Caco-2 (cell line): ENCODE measurements at places on chromosomes 1 and 21.

DNA sequence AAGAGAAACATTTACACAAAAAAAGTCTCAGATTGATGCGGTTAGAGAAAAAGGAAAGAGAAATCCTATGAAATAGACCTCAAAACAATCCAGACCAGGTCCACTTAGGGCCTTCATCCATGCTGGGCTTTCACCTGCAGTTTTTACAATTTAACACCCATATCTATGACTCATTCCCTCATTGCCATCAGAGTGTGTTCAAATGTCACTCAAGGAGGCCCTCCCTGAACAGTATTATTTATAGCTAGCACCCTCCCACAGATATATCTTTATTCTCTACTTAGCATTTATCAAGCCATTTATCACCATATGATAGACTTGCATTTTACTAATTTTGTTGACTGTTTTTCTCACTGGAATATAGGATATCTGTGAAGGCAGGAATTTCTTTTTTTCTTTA, 824 bp upstream of the KRTAP21-3 start:
- DNase-seq: no peak

GRCh38 chr1:15224259-15224869, 22.7 kb upstream of the FHAD1 start:
- DNase-seq: no peak

DNA sequence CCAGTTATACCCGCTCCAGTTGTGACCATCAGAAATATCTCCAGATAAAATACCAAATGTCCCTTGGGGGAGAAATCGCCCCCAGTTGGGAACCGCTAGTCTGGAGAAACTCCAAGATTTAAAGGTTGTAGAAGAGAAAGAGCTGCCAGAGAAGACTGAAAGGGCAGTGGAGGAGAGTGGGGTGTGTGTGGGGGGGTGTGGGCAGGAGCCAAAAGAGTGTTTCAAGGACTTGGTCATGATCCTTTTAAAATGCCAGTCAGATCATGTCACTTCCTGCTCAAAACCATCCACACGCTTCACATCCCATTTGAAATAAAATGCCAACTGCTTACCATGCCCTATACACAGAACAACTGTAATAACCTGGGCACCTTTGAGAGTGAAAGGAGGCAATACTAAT, 3.4 kb upstream of the HEYL start:
- DNase-seq: no peak

GRCh38 chr1:41427122-41427913, 57.2 kb downstream of the EDN2 start:
- DNase-seq: no peak

DNA sequence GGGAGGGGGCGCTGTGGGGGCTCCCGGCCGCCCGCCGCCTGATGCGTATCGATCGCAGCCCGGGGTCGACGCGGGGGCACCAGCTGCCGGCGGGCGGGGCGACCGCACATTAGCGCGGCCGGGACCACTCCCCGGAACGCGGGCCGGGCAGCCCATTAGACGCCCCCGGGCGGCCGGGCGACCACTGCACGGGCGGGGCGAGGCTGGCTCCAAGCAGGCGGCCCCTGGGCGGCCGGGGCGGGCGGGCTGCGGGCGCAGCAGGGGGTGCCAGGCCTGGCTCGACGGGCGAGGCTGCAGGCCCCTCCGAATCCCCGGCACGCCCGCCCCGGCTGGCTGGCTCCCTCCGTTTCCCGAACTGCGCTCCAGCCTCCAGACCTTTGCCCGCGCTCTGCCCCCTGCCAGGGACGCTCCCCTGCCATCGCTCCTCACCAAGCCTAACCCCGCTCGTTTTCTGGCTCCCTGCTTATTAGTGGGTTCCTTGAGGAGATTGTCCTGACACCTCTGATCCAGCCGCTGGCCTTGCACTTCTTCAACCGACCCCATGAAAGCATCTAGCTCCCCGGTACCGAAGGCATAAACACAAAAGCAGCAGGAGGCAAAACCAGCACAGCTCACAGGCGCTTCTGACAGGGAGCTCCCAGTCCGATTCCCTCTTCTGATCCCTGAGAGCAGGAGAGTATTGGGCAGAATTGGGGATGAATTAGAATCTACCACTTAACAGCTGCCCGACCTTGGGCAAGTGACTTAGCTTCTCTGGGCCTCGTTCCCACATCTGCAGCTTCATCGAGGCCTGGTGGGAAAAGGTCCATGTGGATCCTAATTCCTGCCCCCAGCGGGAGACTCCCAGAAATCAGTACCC, 92.6 kb upstream of the CASZ1 start:
- no peak for DNase-seq

GRCh38 chr1:42403880-42404400, 23.3 kb downstream of the RIMKLA start:
- DNase-seq: no peak

DNA sequence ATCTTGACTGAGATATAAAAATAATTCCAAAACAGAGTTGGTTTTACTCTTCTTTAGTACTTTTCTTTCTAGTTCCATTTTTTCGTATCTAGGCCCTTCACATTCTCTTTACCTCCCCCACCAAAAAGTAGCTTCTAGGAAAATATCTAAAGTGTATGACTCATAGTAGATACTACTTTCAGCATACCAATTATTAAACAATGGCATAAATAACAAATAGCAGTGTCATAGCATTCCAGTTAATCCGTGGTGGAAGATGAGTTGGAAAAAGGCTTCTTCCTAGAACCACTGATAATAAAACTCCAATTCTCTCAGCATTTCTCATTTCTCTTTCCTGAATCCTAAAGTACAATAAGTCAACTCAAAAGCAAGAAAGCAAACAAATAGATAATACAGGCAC, 859.0 kb upstream of the B3GALT2 start:
- DNase-seq: no peak

DNA sequence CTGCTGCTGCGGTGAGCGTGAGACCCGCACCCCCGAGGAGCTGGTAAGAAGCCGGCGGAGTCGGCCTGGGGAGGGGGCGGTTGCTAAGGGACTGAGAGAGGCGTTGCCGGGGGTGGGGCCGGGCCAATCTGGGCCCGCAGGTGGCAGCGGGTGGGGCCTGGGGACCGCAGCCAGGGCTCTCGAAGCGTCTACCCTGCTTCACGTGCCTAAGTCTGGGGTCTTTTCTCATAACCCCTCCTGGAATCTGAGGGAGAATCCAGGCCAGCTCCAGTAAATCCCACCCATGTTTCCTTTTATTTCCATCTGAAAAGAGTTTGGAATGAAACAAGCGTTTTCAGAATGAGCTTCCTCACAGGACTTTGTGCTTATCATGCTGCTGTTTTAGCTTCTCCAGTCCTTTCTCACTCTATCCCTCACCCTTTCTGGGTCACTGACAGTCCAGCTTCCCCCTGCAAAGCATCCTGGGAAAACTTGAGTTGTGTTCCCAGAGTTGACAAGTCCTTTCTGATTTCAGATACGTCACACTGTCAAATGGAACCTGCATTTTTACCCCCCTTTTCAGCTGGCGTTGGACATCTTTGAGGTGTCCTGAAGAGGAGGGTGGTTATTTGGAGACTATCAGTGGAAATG, 431 bp downstream of the CLCN6 start:
- no peak for DNase-seq

- DNase-seq: peak; percentile 12
These were observed 7.8 kb downstream of the GNPAT start for GRCh38 chr1:231248778-231249177.

- no peak for DNase-seq
These were observed 46.3 kb downstream of the KIF21B start for GRCh38 chr1:200977071-200977754.

DNA sequence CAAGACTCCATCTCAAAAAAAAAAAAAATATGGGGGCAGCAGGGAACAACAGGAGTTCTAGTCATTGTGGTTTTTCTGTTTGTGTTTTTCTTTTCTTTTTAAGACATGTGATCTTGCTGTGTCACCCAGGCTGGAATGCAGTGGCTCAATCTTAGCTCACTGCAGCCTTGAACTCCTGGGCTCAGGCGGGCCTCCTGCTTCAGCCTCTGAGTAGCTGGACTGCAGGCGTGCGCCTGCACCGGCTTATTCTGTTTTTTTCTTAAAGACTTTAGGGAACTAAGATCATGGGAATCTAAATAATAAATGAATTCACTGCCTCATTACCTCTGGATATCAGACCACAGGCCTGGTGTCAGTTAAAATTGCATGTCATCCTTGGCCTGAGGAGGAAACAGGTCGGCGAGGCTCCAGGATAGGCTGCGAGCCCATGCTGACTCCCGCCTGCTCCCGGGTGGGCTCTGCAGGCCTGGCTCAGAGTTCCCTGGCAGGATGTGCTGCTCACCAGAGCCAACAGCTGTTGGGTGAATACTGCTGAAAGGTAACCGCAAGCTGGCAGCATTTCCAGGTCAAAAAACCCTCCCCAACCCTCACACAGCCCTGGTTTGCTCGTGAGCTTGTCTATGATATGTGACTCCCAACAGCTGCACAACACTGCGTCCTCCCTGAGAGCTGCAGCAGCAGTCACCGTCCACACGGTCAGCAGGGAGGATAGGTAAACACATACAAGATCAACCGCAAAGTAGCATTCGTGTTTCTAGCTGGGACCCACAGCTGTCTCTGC, 58.1 kb downstream of the SCCPDH start:
- no peak for DNase-seq

- DNase-seq: no peak
These were observed 63.9 kb downstream of the KCNK1 start for GRCh38 chr1:233677690-233678354.

GRCh38 chr1:117094841-117095604, 26.5 kb downstream of the TRIM45 start:
- DNase-seq: no peak

DNA sequence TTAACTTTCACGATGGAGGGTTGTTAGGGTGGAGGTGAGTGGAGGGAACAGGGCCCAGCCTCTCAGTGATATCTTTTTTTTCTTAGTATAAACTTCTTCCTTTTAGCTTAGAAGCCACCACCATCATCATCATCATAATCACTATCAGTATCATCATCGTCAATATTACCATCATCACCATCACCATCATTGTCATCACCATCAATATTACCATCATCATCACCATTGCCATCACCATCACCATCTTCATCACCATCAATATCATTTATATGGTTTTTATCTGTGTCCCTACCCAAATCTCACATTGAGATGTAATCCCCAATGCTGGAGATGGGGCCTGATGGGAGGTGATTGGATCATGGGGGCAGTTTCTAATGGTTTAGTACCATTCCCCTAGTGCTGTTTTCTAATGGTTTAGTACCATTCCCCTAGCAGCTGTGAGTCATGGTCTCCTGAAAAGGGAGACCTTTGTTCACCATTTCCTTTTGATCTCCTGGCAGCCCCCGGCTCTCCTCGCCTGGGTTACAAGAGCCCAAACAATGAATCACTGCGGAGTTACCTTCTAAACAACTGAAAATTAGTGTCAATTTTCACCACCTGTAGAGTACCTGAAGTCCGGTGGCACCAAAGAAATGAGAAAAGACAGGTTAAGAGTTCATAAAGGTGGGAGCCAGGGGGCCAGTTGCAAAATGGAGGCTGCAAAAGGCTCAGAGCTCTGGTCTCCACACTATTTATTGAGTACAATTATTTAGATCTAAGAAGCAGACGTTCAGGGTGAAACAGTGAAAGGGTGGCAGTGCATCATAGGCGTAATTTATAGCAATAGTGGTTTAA, 3.1 kb upstream of the PLA2G2E start:
- DNase-seq: peak; percentile 33

DNA sequence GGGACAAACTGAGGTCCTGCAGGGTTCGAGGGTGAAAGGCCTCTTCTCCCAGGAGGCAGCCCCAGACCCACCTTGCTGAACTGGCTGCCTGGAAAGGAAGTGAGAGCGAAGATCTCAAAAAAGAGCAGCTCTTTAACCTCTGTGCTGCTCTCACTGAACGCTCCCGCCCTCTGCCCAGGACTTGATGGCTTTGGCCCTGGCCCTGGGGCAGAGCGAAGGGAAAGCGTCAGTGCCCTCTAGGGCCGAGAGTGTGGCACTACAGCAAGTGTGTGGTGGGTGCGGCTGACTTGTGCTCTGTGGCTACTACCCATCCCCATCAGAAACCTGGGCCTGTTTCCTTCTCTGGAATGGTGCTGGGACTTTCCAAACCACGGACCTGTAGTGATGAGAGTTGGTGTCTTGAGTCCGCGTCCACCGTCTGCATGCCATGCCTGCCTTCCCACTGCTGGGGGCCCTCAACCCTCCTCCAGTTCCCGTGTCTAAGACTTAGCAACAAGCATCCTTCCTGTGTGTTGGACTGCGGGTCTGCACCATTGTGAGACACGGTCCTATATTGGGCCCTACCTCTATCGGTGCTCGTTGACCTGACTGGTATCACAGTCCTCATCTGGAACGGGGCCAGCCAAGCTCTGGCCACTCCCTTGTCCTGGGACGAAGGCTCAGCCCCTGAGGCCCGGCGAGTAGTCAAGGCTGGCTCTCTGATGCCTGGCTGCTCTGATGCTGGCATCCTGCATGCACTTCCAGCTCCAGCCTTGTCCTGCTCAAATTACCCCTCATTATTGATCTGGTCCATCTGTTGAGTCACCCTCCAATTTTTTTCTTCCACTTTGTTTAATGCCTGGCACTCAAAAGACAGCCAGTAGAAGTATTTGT, 180.3 kb downstream of the DISC1 start:
- peak; percentile 58 for DNase-seq

DNA sequence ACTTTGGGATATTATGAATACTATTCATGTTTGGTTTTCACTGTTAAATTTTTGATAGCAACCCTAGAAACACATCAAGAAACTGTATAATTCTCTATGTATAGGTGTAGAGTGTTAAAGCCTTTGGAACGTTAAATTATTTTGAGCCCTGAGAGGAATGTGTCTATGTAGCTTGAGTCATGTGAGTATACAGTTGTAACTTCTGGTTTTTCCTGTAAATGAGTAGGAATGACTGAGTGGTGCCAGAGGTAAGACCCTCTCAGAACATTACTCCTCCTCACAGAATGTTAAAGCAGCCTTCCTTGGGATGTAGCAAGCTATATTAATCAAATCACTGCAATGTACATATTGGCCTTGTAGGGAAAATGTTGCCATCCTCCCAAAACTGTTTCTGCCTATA, 69.0 kb downstream of the C1orf21 start:
- no peak for DNase-seq

DNA sequence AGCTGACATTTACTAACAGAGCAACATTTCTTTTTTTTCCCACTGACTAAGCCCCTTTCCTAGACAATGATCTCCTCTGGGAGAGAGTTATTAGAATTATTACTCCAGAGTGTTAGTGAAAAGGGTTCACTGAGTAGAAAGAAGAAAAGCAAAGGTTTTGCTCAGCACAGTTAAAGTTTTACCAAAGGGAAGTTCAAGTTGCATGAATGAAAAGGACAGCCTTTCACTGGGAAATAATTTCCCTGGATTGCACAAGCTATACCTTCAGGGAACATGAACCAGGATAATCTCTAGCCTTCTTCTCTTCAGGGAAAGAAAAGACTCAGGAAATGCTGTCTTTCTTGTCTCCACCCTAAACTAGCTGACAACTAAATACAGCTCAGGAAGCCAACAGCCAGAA, 71.4 kb upstream of the ESRRG start:
- no peak for DNase-seq
